Stimulated activated CD4-positive, alpha-beta T cell treated with anti-CD3 and anti-CD28 coated beads, Interleukin-1b, Interleukin-23, amount 100 ng/mL, for 1 hour (primary cell): ENCODE measurements at places on chromosomes 2 and 18.

- DNase-seq = no peak
Measured at GRCh38 chr2:23669413-23670244, 257.3 kb downstream of the ATAD2B start.

DNA sequence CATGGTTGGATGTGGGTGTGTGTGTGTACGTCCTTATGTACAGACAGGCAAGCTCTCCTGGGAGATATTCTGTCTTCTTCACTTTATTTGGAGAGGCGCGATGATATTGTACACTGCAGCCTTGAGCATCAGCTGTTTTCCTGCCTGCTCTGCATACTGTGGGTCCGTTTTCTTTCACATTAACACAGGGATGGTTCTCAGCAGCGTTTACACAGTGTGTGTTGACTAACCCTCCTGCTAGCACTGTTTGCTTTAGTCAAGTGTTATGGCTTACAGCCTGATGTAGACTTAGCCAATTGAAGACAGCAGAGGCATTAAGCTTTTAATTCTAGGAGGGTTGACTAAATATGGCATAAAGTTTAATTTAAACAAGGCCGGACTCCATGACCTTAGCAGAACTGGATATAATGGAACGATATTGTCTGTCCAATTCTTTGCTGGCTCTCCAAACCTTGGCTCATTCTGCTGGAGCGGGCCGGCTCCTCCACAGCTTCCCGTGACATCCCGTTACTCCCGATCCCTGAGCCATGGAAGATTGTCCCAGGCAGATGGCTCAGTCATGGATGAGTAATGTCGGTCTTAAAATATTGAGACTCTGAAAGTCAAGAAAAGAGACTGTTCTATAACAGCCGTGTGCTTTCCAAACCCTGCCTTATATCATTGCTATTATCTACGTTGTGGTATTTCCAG, 134.7 kb downstream of the TPGS2 start:
- no peak for DNase-seq

- DNase-seq = no peak
Measured at GRCh38 chr18:48973731-48974130, 23.0 kb upstream of the SMAD7 start.

- no peak for DNase-seq
Measured at GRCh38 chr2:174326161-174327020, 8.4 kb upstream of the SP9 start.

GRCh38 chr18:80181642-80182461, 65.5 kb downstream of the PARD6G start:
- DNase-seq = no peak

- DNase-seq = no peak
Measured at GRCh38 chr2:108594982-108595464, 60.8 kb downstream of the LIMS1 start.

- DNase-seq = no peak
Measured at GRCh38 chr2:164205347-164205746, 415.9 kb downstream of the GRB14 start.

GRCh38 chr2:109447251-109447661, 166.5 kb downstream of the SEPTIN10 start:
- DNase-seq = no peak

DNA sequence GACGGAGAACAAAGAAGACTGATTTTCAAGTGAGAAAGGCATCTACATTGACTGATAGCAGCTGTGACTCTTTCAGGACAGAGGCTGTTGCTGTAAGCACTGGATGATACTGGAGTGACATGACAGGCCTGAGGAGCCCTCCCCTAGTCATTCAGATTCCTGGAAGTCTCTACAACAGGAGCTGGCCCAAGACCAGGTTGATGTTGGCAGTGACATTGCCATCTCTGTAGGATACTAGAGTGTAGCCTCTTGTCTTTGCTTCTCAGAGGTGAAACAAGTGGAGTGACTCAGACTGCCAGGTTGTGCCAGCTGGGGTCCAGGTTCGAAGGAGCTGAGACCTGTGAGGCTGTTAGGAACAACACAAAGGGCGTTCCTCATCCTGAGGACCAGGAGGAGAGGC, 44.7 kb upstream of the SH3RF3 start:
- DNase-seq = no peak

DNA sequence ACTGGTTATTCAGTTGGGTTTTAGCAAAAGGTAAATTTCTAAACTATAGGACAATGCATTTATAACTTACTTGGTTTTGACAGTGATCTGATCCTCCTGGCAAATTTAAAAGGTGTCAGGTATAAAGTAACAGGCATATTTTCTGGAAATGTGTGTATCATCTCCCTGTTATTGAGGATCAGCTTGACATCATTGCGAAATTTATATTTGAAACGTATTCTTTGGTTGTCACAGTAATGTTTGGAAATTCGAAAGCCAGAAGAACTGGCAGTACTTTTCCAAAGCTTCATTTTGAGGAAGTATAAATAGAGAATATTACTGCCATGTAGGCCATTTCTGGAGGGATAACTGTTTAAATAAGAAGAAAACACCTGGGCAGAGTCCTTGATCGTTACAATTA, 422.2 kb upstream of the NRXN1 start:
- DNase-seq = no peak

- DNase-seq = no peak
Measured at GRCh38 chr2:40564184-40564583, 112.3 kb upstream of the SLC8A1 start.

DNA sequence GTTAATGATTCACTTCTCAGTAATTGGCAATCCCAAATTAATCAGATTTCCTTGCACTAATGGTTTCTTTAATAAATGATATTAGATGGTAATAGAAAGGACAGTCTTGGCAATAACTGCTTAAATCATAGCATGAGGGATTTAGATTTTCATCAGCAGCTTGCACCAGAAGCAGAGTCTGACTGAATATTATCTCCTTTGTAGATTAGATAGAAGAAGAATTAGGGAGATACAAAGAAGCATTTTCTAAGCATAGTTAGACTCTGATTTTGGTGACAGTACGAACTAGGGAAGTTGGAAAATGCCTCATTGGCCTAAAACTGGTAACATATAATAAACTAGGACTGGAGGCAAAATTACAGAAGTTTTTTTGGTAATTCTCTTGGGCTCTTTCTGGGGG, 232.8 kb upstream of the EPAS1 start:
- no peak for DNase-seq

- DNase-seq = no peak
Measured at GRCh38 chr2:145800151-145801091, 1280.5 kb upstream of the ZEB2 start.

DNA sequence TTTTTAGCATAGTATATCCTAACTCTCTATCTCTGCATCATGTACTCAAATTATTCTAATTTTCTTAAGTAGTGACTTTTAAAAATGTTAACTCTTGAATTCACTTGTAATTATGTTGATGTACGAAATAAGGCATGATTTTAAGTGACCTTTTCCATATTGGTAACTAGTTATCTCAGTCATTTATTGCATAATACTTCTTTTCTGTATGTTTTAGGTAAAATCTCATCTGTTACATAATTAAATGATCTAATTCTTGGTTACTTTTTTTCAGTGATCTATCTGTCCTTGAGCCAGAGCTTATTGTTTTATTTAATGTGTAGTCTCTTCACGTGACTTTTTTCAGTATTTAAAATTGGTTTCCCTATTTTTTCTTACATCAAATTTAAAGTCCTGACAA, 4.8 kb upstream of the UBE2E3 start:
- no peak for DNase-seq

GRCh38 chr2:8502316-8502715, 179.5 kb upstream of the ID2 start:
- DNase-seq = no peak

GRCh38 chr2:207467716-207468347, 61.9 kb upstream of the CREB1 start:
- no peak for DNase-seq

- DNase-seq = no peak
Measured at GRCh38 chr2:226086190-226086589, 686.7 kb downstream of the NYAP2 start.

DNA sequence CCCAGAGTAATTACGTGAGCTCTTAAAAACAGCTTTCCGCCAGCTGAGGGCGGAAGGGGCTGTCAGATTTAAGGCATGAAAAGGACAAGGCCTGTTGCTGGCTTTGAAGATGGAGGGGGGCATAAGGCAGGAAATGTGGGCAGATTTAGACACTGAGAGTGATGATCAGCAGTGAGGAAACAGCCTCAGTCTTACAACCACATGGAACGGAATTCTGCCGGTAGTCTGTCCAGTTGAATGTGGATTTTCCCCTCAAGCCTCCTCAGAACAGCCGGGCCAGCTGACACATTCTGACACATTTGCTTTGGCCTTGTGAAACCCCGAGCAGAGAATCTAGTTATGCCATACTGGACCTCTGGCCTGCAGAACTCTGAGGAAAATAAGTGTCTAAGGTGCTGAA, 16.6 kb downstream of the POLE4 start:
- DNase-seq = no peak

- DNase-seq = no peak
Measured at GRCh38 chr18:39491408-39491807, 1925.8 kb upstream of the CELF4 start.

DNA sequence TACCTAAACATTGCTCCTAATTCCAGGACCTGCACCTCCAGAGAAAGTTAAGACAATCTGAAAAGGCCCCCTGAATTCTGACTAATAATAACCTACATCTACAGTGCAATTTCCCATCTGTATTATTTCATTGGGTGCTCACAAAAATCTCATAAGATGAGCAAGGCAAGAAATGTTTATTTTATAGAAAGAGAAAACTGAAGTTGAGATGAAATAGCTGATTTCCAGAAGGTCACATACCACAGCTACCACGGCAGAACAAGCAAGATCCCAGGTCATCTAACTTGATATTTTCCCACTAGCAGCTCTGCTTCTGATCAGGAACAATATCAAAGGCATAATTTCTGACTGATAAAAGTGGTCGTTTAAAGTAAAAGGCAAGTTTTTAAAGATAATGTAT, 105.8 kb upstream of the COL5A2 start:
- DNase-seq = no peak

DNA sequence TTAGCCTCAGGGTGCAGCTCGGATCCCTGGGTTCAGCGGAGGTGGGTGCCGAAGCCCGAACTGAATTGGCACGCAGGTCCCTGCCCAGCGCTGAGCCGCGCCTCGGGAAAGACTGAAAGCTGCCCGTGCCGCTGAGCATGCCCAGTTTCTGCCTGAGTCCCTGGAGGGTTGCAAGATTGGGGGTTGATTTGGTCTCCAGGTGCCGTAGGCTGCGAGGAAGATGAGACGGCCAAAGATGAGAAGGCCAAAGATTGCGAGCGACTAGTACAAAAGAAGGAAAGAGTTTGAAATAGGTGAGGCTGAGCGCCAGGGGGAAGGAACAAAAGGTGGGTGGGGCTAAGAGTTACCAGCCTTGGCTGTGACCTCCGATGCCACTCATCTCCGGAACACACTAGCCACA, 852 bp upstream of the KCNH7 start:
- no peak for DNase-seq

DNA sequence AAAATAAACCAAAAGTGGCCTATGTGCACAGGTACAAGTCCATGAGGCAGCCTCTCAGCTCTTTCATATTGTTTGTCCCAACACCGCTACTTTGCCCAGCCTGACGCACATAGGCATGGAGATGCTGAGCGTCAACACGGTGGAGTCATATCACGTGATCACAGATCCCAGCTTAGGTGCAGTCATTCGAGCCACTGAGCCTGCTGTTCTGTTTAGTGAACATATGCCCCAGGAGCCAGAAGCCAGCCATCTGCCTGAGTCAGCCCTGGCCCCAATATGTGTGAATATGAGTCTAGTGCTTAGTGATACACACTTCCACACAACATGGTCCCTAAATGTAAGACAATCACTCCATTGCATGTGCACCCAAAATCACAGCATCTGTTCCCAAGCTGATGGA, 88.2 kb upstream of the LCLAT1 start:
- no peak for DNase-seq

DNA sequence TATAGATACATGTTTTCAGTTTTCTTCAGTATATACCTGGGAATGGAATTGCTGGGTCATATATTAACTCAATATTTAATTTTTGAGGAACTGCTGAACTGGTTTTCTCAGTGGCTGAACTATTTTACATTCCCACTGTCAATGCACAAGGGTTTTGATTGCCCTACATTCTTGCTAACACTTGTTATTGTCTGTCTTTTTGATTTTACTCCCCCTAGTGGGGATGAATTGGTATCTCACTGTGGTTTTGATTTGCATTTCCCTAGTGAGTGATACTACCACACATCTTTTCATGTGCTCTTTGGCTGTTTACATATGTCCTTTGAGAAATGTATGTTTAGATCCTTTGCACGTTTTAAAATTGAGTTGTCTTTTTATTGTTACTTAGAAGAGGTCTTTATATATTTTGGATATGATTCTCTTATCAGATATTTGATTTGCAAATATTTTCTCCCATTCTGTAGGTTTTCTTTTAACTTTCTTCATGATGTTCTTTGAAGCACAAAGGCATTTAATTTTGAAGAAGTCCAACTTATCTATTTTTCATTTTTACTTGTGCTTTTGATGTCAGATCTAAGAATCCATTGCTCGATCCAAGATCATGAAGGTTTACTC, 36.2 kb downstream of the ASB1 start:
- no peak for DNase-seq

DNA sequence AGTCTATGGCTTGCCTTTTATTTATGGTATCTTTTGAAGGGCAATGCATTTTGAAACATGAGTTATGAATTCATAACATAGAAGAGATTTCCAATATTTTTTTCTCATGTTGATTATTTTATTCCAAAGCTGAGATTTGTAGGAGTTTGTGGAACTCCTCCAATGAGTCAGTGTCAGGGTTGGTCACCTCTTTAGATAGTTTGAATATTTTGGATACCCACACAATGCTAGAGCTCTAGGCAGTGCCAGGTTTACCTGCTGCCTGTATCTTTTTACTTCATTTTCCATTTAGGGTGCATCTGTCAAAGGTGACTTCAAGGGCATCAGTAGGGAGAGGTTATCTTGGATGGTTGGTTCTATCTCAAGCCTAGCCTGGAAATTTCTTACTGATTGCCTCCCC, 152.7 kb downstream of the CERS6 start:
- no peak for DNase-seq

- peak; percentile 47 for DNase-seq
Measured at GRCh38 chr2:97806738-97807618, 93.6 kb downstream of the ZAP70 start.

GRCh38 chr2:20574930-20575329, 76.0 kb downstream of the HS1BP3 start:
- no peak for DNase-seq

DNA sequence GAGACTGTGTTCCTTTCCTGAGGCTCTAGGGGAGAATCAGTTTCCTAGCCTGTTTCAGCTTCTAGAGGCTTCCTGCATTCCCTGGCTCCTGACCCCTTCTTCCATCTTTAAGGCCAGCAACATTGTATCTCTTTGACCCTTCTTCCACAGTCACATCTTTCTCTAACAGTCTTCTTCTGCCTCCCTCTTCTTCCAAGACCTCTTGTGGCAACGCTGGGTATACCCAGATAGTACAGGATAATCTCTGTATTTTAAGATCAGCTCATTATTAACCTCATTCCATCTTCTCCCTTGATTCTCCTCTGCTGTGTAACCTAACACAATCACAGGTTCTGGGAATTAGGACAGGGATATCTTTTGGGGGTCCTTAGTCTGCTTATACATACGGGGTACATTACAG, 8.9 kb upstream of the MYL12A start:
- DNase-seq = no peak
